Activated naive CD4-positive, alpha-beta T cell treated with anti-CD3 and anti-CD28 coated beads, Interleukin-2, amount 50 U/mL, for 72 hours (primary cell): ENCODE measurements at places on chromosomes 3 and 15.

DNA sequence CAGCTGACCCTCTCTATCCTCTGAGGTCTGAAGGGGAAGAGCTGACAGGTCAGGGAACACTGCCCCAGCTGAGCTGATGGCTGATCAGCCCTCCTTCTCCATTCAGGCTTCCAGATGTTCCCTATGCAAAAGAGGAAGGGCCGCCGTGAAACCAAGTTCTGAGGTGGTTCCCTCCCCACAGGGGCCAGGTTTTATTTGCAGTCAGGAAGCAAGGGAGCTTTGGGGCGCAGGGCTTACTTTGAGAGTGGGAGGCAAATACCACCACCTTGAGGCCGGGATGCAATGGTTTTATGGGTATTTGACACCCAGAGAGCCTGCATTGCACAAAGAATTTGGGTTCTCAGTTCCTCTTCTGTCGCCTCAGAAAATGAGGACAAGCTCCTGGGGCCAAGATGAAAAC is 186.9 kb downstream of the ARRDC4 start:
- no peak for DNase-seq

DNA sequence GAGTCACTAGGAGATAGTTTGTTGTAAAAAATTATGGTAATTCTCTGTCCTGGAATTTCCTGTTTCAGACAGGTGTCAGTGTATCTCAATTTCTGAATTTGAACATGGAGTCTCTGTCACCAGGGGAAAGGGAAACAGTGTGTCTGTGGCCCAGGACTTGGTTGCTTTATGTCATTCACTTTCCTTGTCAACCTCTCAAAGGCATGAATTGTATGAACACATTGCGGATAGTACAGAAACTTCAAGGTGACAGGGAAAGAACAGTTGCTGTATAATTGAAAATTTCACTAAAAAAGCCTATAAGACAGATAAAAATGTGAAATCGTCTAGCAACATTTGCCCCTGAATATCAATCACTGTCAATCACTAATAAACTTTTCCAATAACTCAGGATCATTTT is 175.0 kb upstream of the DPH6 start:
- no peak for DNase-seq

DNA sequence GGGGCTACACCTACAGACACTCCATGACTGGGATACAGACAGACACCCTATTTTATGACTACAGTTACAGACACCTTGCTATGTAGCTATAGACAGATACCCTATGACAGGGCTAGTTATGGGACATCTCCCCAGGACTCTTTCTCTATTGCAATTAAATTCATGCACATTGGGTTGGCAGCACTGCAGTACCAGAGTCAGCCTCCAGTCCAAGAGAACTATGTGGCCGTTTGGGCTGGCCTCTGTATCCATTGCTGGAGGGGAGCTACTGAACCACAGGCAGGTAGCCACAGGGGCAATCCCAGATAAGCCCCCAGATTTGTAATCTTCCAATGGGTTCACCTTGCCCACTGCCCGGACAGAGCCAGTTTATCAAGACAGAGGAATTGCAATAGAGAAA is 108.4 kb upstream of the SPATA16 start:
- no peak for DNase-seq

- no peak for DNase-seq
Measured at GRCh38 chr3:13872451-13872850, 7.4 kb downstream of the WNT7A start.

- peak; percentile 66 for DNase-seq
Measured at GRCh38 chr3:122146466-122146865, 37.0 kb upstream of the CASR start.

GRCh38 chr15:37921527-37922385 is 12.7 kb upstream of the TMCO5A start:
- DNase-seq, result no peak

DNA sequence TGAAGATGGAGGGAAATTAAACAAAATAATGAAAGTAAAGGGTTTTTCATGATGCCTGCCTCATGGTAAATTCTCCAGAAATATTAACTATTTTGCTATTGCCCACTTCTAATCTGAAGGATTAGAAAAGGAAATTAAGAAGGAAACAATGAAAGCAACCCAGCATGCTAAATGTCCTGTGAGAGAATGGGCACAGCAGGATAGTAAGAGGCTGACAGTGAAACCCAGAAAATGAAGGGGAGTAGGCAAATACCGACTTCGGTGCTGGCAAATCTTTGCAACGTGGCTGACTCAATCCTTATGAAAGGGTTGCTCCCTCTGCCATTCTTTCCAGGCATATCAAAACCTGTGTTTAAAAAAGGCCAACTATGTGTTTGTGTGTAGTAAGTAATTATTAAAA is 147.5 kb upstream of the SYNPR start:
- DNase-seq, result no peak

- DNase-seq, result no peak
Measured at GRCh38 chr15:33561967-33562366, 251.2 kb downstream of the RYR3 start.

DNA sequence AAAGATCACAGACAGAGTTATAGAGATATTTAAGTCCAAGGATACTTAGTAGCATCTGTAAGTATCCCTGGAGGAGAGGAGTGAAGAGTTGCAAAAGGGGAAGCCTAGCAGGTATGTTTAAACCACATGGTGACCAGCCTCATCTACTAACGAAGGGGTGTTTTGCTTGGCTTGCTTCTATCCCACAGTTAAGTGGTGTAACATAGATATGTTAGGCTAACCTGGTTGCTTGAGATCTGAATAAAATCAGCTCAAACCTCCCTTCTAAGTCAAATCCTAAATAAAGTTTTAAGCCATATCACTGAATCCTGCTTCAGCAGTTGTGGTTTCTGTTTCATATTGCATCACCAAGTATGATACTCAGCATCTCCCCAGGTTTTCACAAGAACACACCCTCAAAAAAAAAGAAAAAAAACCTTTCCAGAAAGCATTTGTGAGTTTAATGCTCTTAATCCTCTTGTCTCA is 880.2 kb downstream of the ROBO1 start:
- no peak for DNase-seq

DNA sequence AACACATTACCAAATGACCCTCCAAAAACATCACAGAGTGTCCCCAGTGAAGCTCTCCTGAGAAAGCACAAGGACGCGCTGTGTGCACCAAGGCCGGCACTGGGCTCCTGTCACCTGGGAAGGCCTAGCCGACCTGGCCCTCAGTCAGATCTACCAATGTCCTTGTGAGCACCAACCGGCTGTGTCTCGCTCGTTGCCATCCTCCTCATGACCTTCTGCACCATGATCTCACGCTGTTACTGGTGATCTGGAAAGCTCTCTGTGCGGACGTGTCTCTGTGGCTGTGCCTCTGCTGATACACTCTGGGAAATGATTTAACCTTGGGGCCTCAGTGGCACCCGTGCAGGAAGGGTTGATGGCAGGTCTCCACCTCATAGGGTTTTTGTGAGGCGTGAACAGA is 24.2 kb downstream of the ZXDC start:
- no peak for DNase-seq

DNA sequence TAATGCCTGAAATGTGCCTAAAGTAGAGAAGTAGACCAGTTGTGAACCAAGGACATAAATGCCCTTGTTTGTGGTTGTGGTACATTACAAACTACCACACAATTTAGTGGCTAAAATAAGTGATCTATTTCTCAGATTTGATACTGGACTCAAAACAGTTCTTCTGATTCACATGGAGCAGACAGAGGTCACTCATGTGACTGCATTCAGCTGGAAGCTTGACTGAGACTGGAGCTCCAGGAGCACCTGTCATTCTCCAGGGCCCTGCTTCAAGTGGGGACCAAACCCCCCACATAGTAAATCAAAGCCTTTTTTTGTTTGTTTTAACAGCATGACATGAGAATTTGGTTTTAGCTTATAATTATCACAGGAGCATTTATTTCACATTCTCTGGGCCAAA is 301.2 kb downstream of the OXSM start:
- DNase-seq, result no peak

DNA sequence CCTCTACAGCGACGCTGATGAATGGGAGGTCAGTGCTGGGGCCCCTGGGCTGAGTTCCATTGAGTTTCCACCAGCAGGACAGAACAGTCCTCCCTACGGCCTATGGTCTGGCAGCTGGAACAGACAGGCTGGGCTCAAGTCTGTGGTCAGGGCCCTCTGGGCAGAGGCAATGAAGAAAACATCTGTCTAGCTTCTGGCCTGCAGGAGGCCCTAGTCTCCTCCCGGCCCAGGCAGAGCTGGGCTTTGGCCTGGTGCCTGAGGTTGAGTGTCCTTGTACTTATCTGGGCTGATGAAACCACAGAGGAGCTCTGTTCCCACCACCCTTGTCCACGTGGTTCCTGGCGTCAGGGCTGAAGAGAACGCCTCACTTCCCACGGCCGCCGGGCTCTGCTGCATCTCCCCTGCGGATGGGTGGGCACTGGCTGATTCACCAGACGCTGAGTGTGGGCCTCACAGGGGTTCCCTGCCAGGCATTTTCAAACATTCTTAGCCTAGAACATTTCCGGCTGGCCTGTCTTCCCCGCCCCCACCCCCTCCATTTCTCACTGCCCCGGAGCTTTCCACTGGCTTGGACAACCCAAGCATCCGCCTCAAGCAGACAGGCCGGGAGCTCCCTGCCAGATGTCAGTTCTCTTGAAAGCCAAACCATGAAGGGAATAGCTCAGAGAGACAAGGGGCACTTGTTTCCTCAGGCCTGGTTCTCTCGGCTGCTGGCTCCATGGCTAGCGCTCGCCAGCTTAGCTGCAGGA is 20.3 kb downstream of the PPCDC start:
- DNase-seq, result no peak

DNA sequence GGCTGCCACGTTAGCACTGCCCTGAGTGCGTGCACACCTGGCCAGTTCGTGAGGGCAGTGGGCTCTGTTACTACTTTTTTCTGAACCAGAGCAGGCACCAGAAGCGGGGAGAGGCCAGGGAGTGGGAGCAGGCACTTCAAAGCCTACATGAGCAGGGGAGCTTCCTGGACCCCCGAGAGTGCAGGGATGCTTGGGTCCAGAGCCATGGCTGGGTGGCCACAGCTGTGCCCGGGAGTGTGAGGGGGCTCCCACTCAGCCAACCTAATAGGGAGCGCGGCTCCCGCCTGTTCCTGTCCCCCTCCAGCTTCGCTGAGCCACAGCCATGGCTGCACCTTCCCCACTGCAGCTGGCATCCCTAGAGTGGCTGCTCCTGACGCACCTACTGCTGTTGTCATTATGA is 1423.3 kb downstream of the SI start:
- DNase-seq, result no peak

GRCh38 chr3:155411500-155412223 is 118.2 kb upstream of the STRIT1 start:
- DNase-seq, result no peak

GRCh38 chr3:184780981-184781515 is 30.9 kb upstream of the VPS8 start:
- DNase-seq, result no peak

DNA sequence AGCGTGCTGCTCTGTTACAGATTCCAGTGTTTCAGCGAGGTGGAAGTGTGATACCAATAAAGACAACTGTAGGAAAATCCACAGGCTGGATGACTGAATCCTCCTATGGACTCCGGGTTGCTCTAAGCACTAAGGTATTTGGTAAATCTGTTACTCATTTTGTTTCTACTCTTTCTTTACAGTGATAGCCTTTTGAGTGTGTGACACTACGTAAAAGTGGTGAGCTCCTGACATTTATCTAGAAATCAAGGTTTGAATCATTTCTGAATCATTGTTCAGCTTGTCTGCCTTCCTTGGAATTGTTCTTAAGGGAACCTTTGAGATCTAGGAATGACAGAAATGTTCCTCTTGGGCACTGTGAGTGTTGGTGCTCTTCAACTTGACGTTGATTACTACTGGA is 11.2 kb upstream of the CAPN3 start:
- no peak for DNase-seq

- DNase-seq, result no peak
Measured at GRCh38 chr3:144032531-144033239, 61.1 kb downstream of the DIPK2A start.

- DNase-seq, result no peak
Measured at GRCh38 chr3:190339130-190339529, 16.9 kb upstream of the CLDN1 start.

DNA sequence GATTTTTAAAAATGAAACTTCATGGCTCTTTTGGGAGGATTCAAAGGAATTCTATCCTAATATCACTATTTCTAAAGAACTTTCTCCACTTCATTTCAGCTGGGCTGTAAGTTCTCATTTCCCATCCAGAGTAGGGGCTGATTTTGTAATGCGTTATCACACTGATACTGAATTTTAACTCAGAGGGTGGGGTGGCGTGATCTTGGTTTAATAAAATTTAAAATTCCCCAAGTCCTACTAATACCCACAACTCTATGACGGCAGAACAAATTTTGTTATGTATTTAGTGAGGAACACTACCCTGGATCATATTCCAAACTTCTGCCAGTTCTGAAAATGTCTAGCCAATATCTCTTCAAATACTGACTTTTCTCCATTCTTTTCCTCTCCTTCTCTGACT is 92.7 kb downstream of the ASB7 start:
- no peak for DNase-seq

DNA sequence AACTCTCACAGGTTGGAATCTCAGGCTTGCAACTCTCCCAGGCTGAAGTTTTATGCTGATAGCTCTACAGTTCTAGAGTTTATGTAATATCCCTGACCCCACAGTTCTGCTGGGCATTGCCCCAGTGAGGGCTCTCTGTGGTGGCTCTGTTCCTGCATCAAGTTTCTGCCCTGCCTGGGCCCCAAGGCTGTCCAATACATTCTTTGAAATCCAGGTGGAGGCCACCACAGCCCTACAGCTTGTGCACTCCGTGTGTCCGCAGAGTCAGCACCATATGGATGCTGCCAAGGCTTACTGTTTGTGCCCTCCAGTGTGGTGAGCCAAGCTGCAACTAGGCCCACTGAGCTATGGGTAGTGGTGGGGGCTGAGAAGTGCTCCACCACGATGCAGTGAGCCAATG is 1141.2 kb upstream of the EPHA6 start:
- no peak for DNase-seq

- no peak for DNase-seq
Measured at GRCh38 chr15:49423901-49424550, 984 bp downstream of the FGF7 start.

- no peak for DNase-seq
Measured at GRCh38 chr15:69320977-69321554, 22.4 kb downstream of the PAQR5 start.

DNA sequence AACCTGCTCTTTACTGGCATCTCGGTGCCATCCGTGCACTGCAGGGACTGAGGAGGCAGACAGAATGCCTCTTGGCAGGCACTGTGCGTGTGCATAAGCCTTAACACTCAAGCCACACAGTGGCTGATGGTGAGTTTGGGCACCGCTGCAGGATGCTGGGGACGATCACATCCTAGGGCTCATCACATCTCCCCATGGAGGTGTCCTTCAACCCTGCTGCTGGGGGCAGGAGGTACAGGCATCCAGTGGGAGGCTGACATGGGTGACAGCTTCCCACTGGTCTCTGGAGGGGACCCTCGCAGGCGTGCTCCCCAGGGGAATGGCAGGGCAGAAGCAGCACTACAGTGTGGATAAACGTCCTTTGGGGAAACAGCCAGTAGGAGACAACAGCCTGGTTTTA is 190.9 kb downstream of the ADAMTS17 start:
- no peak for DNase-seq
